ENCODE measurements at places on chromosomes 6 and 20.

DNA sequence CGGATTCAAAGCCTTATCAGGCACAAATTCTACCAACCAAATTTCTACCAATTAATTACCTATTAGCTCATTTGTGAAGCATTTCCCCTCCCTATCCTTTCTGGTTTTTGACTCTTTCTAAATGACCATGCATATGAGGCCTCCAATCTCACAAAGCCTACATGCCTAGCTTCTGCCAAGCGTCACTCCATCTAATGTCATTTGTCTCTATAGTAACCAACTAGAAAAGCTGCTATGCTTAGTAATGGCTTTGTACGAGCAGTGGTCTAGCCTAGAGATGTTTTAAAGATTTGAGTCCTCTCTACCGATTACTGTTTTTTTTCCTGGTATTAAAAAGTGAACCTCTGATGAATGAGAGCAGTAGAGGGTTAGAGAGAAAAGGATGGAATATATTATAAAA is 4.8 kb upstream of the ASF1A start:
- H3K4me3 ChIP-seq = no peak overlapping the region
- peaks cover 44% of the 10 kb centered on the region for H3K4me1 ChIP-seq
- DNase-seq = no peak
- H3K27ac ChIP-seq = no peak overlapping the region
- no peaks in the 10 kb centered on the region for H3K36me3 ChIP-seq

DNA sequence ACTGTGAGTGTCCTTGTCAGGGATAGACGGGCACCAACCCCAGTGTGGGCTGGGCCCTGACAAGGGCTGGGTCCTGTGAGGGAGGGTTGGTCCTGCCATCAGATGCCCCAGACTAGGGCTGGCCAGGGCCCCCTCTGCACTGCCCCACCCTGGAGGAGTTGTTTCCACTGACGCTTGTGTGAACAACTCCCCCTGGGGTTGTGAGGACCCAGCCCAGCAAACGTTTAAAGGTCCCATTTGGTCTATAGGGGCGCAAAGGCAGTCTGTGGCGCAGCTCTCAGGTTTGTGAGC is 104.1 kb downstream of the BMP7 start:
- H3K27me3 ChIP-seq = no peaks in the 10 kb centered on the region
- H3K36me3 ChIP-seq = no peaks in the 10 kb centered on the region
- H3K27ac ChIP-seq = no peak overlapping the region
- no peak overlapping the region for H3K4me3 ChIP-seq

GRCh38 chr6:160057080-160057479 is 64.5 kb upstream of the SLC22A1 start:
- no peaks in the 10 kb centered on the region for H3K4me1 ChIP-seq
- H3K4me3 ChIP-seq = no peak overlapping the region
- H3K27me3 ChIP-seq = no peaks in the 10 kb centered on the region
- peaks cover 79% of the 10 kb centered on the region for H3K36me3 ChIP-seq
- no peak for DNase-seq

GRCh38 chr6:136467186-136467585 is 83.0 kb downstream of the MAP7 start:
- H3K4me1 ChIP-seq = no peaks in the 10 kb centered on the region
- no peak overlapping the region for H3K4me3 ChIP-seq
- H3K27ac ChIP-seq = no peak overlapping the region
- no peaks in the 10 kb centered on the region for H3K27me3 ChIP-seq

- DNase-seq = no peak
- H3K36me3 ChIP-seq = no peaks in the 10 kb centered on the region
- no peak overlapping the region for H3K27ac ChIP-seq
- H3K4me3 ChIP-seq = no peak overlapping the region
Measured at GRCh38 chr20:16533502-16533901, 39.7 kb downstream of the KIF16B start.

DNA sequence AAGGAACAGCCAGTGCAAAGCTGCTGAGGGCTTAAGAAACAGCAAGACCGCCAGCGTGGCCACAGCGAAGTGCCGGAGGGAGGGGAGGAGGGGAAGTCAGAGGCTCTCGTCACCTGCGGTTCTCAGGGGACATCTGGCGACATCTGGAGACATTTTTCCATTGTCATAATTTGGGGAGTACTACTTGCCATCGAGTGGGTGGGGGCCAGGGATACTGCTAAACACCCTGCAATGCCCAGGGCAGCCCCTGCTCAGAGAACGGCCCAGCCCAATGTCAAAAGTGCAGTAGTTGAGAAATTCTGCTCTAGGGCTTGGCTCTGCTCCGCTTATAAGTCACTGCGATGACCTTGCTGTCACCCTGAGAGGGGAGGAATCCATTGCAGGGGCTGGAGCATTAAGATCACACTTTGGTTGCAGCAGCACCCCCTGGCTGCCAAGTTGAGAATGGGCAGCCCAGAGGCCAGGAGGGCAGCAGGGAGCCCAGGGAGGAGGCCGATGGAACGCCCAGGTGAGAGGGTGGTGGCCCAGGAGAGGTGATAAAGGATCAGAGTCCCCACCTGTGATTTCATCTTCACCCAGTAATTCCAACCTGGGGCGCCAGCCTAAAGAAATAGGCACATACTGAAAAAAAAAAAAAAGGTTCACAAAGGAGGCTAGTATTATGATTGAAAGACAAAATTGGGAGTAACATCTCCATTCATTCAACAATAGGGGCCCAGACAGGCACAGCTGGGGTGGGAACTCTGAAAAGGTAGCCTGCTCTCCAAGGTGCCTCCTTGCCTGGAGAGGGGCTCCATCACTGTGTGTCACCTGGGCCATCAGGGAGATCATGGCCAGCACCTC is 218.2 kb downstream of the BMP7 start:
- no peak overlapping the region for H3K4me3 ChIP-seq
- H3K27ac ChIP-seq = no peak overlapping the region
- no peaks in the 10 kb centered on the region for H3K4me1 ChIP-seq
- no peaks in the 10 kb centered on the region for H3K27me3 ChIP-seq
- H3K36me3 ChIP-seq = no peaks in the 10 kb centered on the region

DNA sequence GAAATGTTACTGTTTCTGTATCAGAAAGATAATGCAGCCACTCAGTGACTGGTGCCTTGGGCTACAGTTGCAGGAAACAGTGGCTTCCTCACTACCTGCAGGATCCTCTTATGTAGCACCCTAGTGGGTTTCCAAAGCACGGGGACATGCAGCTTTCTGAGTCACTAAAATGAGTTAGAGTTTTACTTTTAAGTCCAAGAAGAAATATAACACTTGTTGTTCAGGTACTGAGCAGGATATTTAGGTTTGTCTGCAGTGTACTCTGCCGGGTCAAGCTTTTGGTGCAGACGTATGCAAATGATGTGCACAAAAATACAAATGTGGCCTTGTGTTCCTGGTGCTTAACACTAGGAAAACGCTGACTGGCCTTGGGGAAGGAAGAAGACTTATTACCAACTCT is 22.0 kb downstream of the ACSS1 start:
- DNase-seq = no peak
- H3K4me1 ChIP-seq = peaks cover 14% of the 10 kb centered on the region
- no peaks in the 10 kb centered on the region for H3K27me3 ChIP-seq
- no peak overlapping the region for H3K4me3 ChIP-seq

DNA sequence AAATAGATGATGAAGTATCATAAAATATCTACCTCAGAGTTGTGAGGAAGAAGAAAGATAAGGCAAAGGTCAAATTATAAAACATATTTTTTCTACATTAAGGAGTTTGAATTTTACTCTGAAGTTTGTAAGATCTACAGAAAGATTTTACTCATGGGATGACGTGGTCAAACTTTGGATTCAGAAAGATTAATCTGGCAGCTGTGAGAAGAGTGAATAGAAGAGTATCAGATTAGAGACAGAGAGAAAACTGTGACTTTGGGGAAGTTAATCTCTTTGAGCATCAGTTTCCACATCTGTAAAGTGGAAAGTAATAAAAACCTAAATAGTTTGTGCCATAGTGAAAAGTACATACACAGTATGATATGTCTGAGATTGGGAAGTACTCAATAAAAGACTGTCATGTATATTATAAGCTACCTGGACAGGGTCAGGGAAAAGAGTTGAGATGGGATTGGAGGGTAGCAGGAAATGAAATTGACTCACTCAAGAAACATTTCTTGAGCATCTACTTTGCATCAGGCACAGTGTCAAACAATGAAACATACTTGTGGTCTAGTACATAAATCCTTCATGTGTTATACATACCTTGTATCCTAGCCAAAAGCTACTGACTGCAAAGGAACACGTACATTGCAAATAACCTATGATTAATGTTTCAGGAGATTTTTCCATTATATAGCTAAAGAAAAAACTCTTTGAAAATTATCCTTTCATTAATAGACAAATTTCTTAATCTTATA is 222.1 kb downstream of the TMEM200A start:
- no peak overlapping the region for H3K27ac ChIP-seq
- no peaks in the 10 kb centered on the region for H3K27me3 ChIP-seq
- no peak overlapping the region for H3K4me3 ChIP-seq

DNA sequence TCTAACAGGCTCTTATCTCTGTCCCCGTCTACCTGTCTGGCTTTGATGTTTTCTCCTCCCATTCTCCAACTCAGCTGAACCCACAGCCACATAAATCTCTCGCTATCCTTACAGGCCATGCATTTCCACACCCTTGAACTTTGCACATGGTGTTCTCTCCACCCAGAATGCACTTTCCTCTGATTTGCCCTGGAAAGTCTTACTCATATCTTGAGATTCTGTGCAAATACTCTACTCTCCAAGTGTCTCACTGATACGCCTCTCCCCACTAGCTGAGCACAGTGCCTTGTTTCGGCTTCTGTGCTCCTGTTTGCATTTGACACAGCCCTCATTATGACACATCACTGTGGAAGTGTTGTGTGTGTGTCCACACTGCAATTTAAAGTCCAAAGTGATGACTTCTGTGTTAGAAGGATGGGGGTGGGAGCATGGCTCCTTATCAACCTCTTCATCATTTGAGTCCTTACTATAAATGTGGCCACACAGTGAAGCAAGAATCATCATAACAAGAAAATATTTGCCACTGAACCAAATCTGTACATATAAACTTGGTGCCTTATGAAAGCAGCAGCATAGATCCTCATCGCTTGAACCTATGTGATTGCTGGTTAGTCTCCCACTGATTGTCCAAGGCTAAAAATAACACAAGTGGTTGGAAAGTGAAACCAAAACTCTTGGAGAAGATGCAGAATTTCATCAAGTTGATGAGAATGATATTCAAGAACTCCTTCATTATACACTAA is 5.5 kb upstream of the PRELID3B start:
- DNase-seq = no peak
- no peaks in the 10 kb centered on the region for H3K27me3 ChIP-seq
- H3K4me3 ChIP-seq = no peak overlapping the region
- no peaks in the 10 kb centered on the region for H3K36me3 ChIP-seq

DNA sequence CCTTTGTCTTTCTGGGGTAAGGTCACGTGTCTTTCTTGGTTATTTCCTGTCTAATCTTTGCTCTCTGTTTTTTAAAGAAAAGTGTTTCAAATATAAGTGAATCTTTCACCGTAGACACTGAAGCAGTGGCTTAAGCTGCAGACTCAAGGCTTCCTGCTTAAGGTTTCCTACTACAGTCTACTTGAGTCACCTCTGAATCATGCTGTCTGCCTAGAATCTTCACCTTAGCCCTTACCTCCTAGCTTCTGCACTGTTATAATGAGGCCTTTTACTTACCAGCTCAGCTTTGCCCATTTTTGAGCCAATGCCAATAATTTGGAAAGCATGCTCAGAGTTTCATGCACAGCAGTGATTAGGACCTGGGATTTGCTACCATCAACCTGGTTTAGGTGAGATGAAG is 30.6 kb downstream of the ADGRF4 start:
- no peaks in the 10 kb centered on the region for H3K4me1 ChIP-seq
- H3K36me3 ChIP-seq = no peaks in the 10 kb centered on the region
- H3K27ac ChIP-seq = no peak overlapping the region
